Pulmonary artery endothelial cell (primary cell): ENCODE measurements at places on chromosomes 13 and 19. TPM values are rescaled to one million over a fixed set of nuclear protein-coding genes. Genes with fewer than 3 reads are reported as not detected.

CYP4F11 gene
- not detected in 2 replicates for total RNA-seq

VSTM1 gene
- total RNA-seq, result not detected in 2 replicates

TFDP1 gene
- total RNA-seq, result 69.5 and 90.6 TPM in 2 replicates

CLC gene
- not detected in 2 replicates for total RNA-seq

RNF113B gene
- total RNA-seq, result not detected in 2 replicates

DBP gene
- 0.85 and 2.2 TPM in 2 replicates for total RNA-seq
